ENCODE measurements at places on chromosomes 11 and 22.

GRCh38 chr22:30158744-30159500 is 78.7 kb downstream of the HORMAD2 start:
- DNase-seq = no peak

DNA sequence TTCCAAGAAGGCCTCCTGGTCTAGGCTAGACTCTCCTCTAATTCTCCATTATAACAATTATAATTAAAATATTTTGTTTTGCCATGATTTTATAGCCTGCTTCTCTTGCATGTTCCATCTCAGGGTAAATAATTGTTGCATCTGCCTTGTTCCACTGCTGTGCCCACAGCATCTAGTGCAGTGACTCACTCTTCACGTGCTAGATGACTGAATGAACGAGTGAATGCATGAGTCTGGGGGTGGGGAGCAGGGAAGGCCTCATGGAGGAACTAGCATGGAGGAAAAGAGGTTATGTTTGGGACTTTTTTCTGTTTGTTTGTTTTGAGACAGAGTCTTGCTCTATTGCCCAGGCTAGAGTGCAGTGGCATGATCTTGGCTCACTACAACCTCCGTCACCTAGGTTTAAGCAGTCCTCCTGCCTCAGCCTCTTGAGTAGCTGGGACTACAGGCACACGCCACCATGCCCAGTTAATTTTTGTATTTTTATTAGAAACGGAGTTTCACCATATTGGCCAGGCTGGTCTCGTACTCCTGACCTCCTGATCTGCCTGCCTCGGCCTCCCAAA is 5.2 kb upstream of the OAF start:
- no peak for DNase-seq

DNA sequence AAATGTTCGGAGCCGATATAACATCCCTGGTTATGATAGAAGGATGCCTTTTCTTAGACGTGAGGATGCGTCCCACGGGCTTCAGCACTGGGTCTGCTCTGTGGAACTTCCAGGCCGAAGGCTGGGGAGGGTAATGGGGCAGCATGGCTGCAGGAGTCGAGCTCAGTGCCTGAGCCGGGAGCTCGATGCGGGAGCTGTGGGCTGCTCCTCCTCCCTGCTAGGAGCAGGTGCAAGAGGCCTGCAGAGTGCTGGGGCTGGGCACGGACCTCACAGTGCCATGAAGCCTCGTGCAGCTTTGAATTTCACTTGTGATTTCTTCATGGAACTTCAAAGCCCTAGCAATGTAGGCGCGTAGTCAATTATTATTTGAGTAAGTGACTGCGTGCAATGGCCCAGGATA is 6.0 kb downstream of the TUBA8 start:
- DNase-seq = no peak

GRCh38 chr11:102879801-102880200 is 5.0 kb upstream of the MMP12 start:
- DNase-seq = no peak

GRCh38 chr11:15579287-15580001 is 464.7 kb downstream of the INSC start:
- DNase-seq = no peak

- DNase-seq = peak; percentile 66
Observed at GRCh38 chr22:43090130-43090789, 1.1 kb upstream of the TTLL1 start.

DNA sequence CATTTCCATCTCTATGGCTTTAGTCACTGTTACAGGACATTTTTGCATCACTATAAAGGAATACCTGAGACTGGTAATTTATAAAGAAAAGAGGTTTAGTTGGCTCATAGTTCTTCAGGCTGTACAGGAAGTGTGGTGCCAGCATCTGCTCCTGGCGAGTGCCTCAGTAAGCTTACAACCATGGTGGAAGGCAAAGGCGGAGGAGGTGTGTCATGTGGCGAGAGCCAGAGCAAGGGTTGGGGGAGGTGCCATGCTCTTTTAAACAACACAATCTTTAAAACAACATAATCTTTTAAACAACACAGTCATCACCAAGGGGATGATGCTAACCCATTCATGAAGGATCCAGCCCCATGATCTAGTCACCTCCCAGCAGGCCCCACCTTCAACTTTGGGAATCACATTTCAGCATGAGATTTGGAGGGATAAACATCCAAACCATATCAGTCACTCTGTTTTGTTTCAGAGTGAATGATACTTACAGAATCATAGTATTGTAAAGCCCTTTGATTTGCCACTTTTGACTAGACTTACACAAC is 103.3 kb downstream of the PDE3B start:
- no peak for DNase-seq

DNA sequence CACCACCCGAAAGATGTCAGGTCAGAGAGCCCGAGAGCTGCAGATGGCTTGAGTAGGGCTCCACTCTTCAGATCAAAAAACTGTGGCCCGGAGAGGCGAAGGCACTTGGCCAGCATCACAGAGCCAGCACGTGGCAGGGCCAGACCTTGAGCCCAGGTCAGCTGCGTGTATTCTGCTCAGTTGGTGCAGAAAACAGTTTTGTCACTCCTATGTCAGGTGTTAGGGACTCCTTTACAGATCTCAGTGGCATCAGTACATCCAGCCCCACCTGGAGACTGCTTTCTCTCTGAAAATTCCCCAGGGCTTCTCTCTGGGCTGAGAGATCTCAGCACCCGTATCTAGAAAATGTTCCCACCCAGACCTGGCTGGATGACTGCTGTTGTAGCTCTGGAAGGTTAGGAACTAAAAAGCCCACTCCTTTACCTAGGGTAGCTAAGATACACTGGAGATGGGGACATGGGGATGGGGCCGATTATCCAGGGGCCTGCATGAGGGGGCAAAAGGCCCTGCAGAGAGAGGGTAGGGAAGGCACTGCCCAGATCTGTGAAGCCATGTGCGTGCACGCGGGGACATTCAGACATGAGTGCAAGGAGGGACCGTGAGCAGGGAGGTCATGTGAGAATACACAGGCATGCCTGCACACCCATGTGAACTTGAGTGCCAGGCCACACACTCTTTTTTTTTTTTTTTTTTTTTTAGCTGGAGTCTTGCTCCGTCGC is 3.4 kb downstream of the APOA1 start:
- no peak for DNase-seq

GRCh38 chr11:114964676-114965214 is 286.4 kb downstream of the NXPE2 start:
- DNase-seq = no peak

DNA sequence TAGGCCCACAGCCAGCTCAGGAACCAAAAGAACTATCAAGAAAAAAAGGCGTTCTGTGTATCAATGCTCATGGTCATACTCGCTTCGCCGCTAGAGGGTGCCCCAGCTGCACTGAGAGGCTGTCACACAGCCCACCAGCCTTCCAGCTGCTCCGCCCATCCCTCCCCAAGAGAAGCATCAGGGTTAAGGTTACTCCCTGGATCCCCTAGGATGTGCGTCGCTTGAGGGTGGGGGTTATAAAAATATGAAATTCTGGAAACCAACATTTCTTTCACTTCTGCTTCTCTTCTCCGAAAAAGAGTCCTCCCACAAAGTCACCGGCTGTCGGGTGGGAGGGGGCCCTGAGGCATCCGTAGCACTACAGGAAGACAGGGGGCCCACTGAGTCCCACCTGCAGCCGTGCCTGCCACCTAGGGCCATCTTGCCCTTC is 1.7 kb downstream of the CBX6 start:
- peak; percentile 92 for DNase-seq

DNA sequence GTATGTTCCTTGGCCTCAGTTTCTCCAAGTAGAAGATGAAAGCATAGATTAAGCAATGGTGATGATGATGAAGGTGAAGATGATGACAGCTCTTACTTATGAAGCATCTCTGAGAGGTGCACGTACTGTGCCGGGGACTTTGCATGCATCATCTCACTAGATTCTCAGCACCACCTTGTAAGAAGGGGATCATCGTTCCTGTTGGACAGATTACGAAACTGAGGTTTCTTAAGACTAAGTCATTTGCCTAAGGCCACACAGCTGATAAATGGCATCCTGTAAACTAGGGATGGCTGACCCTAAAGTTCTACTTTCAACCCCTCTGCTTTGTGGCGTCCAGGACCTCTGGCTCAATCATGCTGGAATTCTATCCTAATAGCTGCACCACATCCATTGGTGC is 8.7 kb downstream of the MS4A15 start:
- no peak for DNase-seq

DNA sequence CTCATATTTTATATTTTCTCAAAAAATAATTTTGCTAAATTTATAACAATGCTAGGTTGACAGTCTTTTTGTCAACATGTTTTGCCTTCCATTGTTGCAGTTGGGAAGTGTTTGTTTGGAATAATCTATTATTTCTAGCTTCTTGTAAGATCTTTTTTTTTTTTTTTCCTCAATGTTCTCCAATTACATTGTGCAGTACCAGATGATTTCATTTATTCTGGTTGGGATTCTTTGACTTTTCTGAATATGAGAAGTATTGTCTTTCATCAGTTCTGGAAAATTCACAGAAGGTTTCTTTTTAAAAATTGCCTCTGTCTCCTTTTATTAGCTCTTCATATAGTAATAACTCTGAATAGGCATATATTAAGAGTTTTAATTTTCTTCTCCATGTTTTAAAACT is 245.4 kb downstream of the DYNC2H1 start:
- DNase-seq = no peak

GRCh38 chr22:32539631-32540421 is 65.2 kb downstream of the FBXO7 start:
- no peak for DNase-seq

DNA sequence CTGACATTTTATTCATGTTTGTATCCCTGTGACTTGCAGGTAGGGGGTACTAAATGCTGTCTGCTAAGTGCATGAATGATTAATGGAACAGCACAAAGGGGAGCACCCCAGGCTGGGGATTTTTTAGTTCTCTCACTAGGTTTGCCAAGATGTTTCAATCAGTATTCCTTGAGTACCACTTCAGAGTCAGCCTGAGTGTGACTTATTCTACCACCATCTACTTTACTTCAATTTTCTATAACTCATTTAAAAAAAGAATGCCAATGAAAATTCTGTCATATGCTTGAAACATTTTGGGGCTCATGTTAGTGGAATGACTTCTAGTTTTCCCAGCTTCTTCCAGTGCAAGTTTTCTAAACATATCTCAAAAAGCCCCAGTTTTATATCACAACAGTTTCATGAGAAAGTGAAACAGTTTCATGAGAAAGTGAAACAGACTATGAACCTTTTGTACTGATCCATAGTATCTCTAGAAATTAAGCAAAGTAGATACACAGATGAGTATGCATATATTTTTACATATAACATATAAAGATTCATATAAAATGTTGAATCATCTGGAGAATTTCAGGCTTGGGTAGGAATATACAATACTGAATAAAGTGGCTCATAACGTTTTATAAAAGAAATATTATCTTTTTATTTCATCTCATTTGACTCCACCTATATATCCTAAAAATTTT is 252.4 kb downstream of the GRM5 start:
- DNase-seq = no peak

- DNase-seq = no peak
Observed at GRCh38 chr11:43585877-43586608, 94.5 kb upstream of the HSD17B12 start.

- no peak for DNase-seq
Observed at GRCh38 chr11:61914471-61915171, 2.7 kb downstream of the RAB3IL1 start.

DNA sequence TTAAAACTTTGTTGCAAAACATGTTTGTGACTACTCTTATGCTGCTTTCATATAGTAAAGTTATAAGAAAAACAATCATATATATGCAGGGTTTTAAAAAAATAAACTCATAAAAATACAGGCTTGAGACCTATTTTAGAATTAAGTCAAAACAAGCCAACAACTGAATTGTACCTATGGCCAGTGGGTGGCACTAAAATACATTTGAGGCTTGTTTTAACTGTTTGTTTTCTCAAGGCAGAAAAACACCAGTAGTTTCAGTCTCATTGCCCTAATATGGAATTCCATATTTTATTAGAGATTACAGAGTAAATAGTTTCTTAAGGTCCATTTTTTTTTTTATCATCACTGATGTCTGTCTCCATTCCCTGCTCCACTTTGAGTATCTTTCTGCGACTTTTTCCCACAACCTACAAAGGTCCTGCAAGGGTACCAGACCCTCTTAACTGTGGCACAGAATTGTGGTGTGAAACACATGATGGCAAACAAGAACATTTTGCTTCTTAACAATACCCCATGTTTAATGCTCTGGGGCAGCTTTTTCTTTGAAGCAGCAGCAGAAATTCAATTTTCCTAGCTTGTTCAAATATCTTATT is 8.5 kb upstream of the CCDC89 start:
- DNase-seq = no peak

GRCh38 chr11:94584978-94585377 is 17.8 kb downstream of the PIWIL4 start:
- no peak for DNase-seq

DNA sequence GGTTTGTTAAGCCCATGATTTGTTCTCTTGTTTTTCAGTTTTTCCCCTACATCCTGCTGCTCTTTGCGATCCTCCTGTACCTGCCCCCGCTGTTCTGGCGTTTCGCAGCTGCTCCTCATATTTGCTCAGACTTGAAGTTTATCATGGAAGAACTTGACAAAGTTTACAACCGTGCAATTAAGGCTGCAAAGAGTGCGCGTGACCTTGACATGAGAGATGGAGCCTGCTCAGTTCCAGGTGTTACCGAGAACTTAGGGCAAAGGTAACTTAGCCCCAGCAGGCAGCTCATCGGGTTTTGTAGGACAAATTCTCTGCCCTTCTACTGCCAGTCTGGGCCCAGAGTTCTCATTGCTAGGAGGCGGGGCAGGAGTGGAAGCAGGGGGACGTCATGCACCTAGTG is 49.7 kb downstream of the PANX1 start:
- DNase-seq = no peak

GRCh38 chr22:17009640-17010291 is 1.7 kb upstream of the GAB4 start:
- DNase-seq = no peak

DNA sequence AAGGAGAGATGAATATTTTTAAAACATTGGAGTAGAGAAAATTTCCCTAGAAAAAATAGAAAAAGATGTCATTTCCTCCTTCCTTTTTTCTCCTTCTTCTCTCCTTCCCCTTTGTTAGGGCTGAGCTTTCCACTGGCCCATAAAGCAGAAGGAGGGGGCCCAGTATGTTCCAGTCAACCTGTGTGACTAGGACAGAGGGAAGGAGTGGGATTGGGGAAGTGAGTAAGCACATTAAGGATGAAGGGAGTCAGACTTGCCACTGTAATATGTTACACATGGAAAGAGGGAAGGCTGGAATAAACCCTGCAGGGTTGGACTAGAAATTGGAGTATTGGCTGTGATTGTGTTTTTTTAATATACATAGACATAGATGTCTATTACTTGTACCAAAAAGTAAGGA is 20.1 kb upstream of the SPINDOC start:
- no peak for DNase-seq

DNA sequence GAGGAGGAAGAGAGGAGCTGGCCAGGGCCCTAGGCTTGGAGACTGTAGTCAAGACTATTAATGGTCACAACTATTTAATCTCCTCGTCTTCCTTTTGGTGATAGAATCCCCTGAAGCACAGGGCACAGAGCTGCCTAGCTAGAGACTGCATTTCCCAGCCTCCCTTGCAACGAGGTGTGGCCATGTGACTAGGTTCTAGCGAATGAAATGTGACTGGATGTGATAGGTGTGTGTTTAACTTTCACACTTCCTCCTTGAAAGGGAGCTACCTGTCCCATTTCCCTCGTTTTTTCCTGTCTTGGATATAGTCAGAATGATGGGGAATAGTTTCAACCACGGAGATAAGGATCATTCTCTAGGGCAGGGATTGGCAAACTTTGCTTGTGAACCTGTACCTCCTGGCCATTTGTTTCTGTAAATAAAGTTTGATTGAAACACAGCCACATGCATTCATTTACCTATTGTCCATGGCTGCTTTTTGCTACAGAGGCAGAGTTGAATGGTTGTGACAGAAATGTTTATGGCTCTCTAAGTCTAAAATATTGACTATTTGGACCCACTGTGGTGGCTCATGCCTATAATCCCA is 313.5 kb downstream of the MIAT start:
- no peak for DNase-seq

Data from activated CD8-positive, alpha-beta memory T cell treated with anti-CD3 and anti-CD28 coated beads, Interleukin-2, amount 50 U/mL, for 48 hours (primary cell).